A549 treated with AZD2906 at 1 μM for 4 hours (cell line): ENCODE measurements at places on chromosomes 3 and 15. TPM values are rescaled to one million over a fixed set of nuclear protein-coding genes. Genes with fewer than 3 reads are reported as not detected.

The SAMMSON gene
- total RNA-seq: 0.05 TPM in 1 of 5 replicates, not detected in the others

The AMIGO3 gene
- 0.58 to 1.8 TPM (median 0.82 TPM) in 5 replicates for total RNA-seq

The MAP1A gene
- 0.45 to 0.63 TPM (median 0.50 TPM) in 5 replicates for total RNA-seq

The CAV3 gene
- total RNA-seq: 0.16 TPM in 1 of 5 replicates, not detected in the others

The NR1I2 gene
- total RNA-seq: not detected in 5 replicates

The AHSG gene
- 0.05 to 0.12 TPM (median 0.06 TPM) in 4 of 5 replicates, not detected in the other for total RNA-seq

The EFL1 gene
- total RNA-seq: 19.2 to 32.1 TPM (median 20.8 TPM) in 5 replicates

The LRRC3B gene
- not detected in 5 replicates for total RNA-seq

The CCPG1 gene
- 33.8 to 43.6 TPM (median 39.4 TPM) in 5 replicates for total RNA-seq

The CNTN4 gene
- not detected in 5 replicates for total RNA-seq

The NOP10 gene
- 504 to 564 TPM (median 541 TPM) in 5 replicates for total RNA-seq

The RAB6B gene
- 1.4 to 3.1 TPM (median 2.6 TPM) in 5 replicates for total RNA-seq

The COL6A5 gene
- total RNA-seq: not detected in 5 replicates

The PLXND1 gene
- 78.3 to 96.7 TPM (median 90.6 TPM) in 5 replicates for total RNA-seq

The FGF7 gene
- not detected in 5 replicates for total RNA-seq

The TRPM1 gene
- total RNA-seq: not detected in 5 replicates

The PIF1 gene
- 9.8 to 17.7 TPM (median 16.7 TPM) in 5 replicates for total RNA-seq

The EPHA6 gene
- total RNA-seq: 0.06 to 0.24 TPM (median 0.09 TPM) in 5 replicates
